Stimulated activated CD4-positive, alpha-beta T cell treated with anti-CD3 and anti-CD28 coated beads, Interleukin-15, amount 100 ng/mL, for 48 hours (primary cell): ENCODE measurements at places on chromosomes 6 and 20.
A peak's percentile ranks its signal among the peaks of the same experiment; 100 is the strongest.

DNA sequence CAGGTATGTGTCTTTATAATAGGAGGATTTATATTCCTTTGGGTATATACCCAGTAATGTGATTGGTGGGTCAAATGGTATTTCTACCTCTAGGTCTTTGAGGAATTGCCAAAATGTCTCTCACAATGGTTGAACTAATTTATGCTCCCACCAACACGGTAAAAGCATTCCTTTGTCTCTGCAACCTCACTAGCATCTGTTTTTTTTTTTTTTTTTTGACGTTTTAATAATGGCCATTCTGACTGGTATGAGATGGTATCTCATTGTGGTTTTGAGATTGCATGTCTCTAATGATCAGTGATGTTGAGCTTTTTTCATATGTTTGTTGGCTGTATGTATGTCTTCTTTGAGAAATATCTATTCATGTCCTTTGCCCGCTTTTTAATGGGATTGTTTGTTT lies 144.9 kb upstream of the RGS17 start:
- no peak for DNase-seq

GRCh38 chr20:40922865-40923264 lies 105.8 kb upstream of the TOP1 start:
- DNase-seq, result no peak

- no peak for DNase-seq
These were observed 136.6 kb downstream of the SYNDIG1 start for GRCh38 chr20:24605937-24606455.

DNA sequence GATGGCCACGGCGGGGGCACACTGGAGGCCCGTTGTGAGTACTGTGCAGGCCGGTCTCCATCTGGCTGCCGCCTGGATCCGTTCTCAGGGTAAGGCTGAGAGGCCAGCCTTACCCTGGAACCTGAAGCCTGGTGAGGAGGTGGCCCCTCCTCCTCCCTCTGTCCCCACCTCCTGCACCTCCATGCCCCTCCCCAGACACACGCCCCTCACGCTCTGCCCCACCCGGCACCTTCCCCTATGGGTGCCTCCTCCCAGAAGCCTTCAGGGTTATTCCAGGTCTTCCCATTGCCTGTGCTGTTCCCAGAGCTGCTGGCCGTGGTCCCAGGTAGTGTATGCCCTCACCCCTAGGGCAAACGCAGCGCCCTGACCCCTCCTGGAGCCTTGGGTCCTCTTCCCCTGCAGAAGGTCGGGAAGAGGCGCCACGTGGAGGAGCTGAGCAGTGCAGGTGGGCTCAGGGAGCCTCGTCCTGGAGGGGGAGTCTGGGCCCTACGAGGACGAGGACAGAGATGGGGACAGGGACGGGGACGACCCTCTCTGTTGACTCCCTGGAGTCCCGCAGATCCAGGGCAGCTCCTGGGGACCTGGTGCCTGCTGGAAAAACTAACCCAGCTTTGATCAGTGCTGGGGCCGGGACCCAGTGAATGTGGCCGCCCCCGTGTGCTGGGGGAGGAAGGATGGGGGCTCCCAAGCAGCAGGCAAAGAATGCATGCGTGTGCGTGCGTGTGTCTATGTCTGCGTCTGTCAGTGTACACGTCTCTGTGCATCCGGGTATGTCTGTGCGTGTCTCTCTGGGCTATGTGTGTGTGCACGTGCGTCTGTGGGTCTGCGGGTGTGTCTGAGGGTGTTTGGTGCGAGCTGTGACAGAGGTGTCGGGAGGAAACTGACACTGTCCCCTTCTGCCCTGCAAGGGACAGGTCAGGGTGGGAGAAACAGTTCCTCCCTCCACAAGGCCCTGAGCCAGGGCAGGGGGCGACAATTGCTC lies 8.2 kb upstream of the HRH3 start:
- no peak for DNase-seq

- no peak for DNase-seq
These were observed 55.9 kb downstream of the KCNQ5 start for GRCh38 chr6:72677740-72678139.

DNA sequence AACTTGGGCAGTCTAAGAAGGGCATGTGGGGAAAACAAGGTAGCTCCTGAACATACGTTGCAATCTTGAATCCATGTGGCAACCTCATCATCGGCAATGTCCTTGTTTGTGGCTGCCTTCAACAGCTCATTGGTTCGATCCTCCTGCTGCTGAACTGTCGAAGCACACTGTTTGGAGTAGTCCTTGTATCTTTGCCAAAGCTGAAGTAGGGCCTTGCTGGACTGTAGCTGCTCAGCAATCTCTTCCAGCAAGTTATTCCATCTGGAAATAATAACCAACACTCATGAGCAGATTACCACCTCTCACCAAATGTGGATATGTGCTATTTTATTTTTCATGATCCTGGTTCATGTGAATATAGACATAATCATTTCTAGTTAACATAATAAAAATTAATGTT lies 413.3 kb downstream of the ESR1 start:
- DNase-seq, result no peak

- no peak for DNase-seq
These were observed 22.3 kb upstream of the TBC1D32 start for GRCh38 chr6:121356575-121356974.

- no peak for DNase-seq
These were observed 255.2 kb downstream of the CD109 start for GRCh38 chr6:73951183-73951582.

DNA sequence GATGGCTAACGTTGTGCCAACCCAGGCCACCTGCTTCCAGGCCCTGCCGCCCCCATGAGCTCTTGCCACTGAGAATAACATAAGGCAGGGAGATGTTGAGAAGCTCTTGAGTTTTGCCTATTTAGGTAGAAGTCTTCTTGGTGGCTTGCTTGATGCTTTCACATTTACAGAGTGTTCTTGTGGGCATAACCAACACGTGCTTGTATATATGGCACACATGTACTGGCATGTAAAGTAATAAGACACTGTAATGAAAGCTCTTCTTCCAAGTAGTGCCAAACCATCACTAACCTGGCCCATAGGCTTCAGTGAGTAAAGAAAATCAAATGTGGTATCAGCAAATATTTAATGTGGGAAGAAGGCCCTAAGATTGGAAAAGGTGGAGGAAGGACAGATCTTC lies 146.9 kb upstream of the CITED2 start:
- DNase-seq, result no peak

- DNase-seq, result no peak
These were observed 247.9 kb upstream of the BMP2 start for GRCh38 chr20:6519556-6519955.

GRCh38 chr20:47694021-47694818 lies 91.1 kb downstream of the SULF2 start:
- no peak for DNase-seq

GRCh38 chr20:44309763-44310663 lies 989 bp downstream of the FITM2 start:
- no peak for DNase-seq

DNA sequence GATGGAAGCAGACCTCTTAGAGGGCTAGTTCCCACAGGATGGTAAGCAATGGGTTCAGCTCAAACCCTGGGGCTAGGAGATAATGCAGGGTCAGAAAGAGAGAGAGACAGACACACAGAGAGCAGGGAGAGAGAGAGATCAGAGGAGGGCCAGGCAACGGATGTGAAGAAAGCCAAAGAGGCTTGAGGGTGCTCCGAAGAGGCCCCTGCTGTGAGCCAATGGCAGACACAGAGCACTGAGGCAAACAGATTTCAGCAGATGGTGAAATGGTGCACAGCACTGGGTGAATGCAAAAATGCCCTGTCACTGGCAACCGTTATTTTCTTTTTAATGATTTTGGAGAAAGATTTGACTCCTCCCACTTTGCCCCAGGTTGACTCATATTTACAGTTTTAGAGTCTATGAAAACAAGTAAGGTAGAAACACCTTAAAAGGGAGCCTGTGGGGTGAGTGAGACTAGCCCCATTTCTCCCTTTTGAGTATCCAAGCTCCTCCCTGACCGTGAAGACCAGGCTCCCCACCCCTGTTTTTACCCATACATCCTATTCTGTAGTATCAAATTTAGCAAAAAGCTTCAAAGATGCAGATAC lies 840 bp downstream of the DEFB132 start:
- DNase-seq, result no peak

DNA sequence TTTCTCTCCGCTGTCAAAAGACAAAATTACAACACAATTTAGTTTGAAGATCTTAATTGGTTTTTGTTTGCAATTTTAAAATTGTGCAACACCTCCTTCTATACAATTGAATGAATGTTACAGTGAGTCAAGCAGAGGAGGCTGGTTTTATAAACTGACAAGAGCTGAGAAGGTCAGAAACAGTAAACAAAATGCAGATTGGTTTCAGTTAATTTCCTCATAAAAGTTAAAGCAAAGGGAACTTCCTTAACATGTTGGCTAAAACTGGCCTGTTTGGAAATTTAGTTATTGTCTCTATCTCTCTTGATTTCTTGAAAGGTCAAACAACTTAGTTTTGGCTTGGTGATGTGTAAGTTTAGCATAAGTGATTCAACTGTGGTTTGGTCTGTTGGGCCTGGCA lies 22.2 kb downstream of the KHDC1L start:
- DNase-seq, result no peak

GRCh38 chr20:14717134-14717999 lies 380.0 kb upstream of the FLRT3 start:
- no peak for DNase-seq

DNA sequence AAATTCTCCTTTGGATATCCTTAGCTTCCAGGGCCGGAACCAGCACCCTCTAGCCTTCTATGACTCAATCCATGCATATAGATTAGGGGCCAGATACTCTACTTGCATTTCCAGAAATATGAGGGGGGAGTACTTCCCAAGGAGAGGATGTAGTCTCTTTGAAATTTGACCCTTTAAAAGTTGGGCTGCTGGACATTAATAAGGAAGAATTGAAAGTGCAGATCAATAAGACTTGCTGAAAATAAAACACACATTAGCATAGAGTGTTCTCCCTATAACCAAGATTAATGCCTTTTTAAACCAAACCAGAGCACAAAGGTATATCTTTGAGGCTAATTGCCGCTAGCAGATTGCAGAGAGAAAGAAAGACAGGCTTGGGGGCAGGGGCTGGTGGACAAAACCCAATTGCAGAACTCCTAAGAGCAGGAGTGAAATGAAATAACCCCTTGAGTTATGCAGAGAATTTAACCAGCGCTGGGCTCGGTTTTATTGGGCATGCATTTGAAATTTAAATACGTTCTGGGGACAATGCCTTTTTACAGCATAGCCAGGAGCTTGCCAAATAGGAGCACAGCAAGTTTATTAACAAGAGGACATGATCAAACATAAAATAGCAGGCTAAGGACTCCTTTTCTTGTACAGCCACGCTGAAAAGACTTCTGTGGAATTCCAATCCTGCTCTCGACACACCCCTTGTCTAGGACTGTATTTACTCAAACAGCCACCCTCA lies 108.2 kb upstream of the SALL4 start:
- DNase-seq, result no peak

GRCh38 chr6:157323255-157323965 lies at the start of gene TMEM242:
TMEM242 (minus strand) TSS chr6:157323519; CDS start chr6:157323499, 20 bp downstream.
- DNase-seq, result peak; percentile 82

GRCh38 chr6:24323632-24324337 lies 34.1 kb downstream of the DCDC2 start:
- no peak for DNase-seq

DNA sequence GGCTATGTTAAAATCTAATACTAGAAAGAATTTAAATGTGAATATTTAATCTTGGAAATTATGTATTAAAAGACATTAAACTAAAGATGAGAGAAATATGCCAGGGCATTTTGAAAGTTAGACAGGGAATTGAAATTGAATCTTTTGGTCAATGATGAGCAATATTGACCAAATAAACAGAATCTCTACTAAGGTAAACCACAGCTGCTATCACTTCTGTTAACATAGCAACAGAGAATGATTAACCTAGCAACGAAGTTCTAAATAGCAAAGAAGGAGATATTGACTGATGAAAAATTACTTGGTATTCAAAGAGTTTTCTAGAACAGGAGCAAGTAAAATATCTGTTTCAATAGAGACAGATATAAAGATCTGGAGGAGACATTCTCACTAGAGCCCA lies 45.2 kb upstream of the RSPO3 start:
- DNase-seq, result no peak

- DNase-seq, result no peak
These were observed 90.1 kb downstream of the PXDC1 start for GRCh38 chr6:3661390-3661789.

- no peak for DNase-seq
These were observed 33.5 kb downstream of the TRPC4AP start for GRCh38 chr20:35059110-35059509.

GRCh38 chr6:90730151-90730673 lies 143.3 kb upstream of the MAP3K7 start:
- no peak for DNase-seq

DNA sequence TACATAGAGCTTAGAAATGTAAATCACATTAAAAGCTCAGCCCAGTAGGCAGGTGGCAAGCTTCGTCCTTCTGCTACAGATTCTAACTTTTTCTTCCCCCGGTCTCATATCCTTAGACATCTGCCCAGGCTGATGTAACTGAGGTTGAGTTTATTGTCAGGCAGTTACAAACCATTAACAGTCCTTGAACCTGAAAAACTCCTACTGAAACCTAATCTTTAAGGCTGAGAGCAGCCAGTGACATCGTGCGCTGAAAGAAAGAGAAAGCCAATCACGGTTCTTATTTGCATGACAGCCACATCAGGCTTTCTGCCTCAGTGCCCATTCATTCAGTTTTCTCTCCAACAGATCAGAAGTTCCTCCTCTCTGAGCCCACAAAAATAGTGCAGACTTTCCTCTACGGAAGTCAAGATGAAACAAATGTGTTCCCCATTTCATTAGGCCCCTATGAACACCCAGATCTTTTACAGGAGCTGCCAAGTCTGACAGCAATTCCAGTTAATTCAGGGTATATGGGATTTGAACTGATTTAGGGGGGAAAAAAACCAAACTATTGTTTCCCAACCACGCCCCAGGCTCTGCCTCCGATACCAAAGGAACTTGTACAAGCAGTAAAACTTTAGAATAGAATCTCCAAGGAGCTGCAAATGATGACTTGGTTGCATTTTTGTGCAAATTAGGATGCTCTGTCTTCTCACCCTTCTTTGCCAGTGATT lies at the start of gene NHSL1:
Gene NHSL1 (minus strand): TSS at position 192 of the 716 bp plus-strand sequence. CDS start 204 bp downstream, outside the sequence.
- no peak for DNase-seq

DNA sequence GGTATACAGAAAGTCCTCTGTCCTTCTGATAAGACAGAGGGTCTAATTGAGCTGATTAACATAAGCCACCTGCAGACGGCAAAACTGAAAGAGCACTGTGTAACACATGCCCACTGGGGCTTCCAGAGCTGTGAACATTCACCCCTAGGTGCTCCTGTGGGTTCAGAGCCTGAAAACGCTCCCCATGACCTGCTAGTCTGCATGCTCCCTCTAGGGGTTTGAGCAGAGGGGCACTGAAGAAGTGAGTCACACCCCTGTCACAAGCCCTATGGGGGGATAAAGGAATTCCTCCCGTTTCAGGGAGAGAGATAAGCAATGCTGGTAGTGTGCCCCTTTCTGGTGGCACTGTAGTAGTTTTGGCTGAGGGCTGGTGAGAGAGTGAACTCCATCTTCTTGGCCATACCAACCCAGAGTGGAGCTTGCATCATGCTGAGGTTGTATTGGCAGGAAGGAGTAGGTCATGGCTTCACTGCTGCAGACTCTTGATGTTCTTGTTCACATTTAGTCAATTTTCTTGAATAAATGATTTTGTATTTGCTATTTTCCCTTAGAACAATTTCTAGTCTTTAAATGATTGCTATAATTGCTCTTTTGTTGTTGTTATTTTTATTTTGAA lies 637.5 kb upstream of the MAN1A1 start:
- no peak for DNase-seq
